ENCODE measurements at places on chromosomes 11 and 22.

- no peak for DNase-seq
These were observed 18.0 kb upstream of the TMEM135 start for GRCh38 chr11:87019613-87020271.

- no peak for DNase-seq
These were observed 14.7 kb upstream of the VPREB1 start for GRCh38 chr22:22229683-22230420.

- no peak for DNase-seq
These were observed 771.7 kb downstream of the NTM start for GRCh38 chr11:132142121-132142520.

DNA sequence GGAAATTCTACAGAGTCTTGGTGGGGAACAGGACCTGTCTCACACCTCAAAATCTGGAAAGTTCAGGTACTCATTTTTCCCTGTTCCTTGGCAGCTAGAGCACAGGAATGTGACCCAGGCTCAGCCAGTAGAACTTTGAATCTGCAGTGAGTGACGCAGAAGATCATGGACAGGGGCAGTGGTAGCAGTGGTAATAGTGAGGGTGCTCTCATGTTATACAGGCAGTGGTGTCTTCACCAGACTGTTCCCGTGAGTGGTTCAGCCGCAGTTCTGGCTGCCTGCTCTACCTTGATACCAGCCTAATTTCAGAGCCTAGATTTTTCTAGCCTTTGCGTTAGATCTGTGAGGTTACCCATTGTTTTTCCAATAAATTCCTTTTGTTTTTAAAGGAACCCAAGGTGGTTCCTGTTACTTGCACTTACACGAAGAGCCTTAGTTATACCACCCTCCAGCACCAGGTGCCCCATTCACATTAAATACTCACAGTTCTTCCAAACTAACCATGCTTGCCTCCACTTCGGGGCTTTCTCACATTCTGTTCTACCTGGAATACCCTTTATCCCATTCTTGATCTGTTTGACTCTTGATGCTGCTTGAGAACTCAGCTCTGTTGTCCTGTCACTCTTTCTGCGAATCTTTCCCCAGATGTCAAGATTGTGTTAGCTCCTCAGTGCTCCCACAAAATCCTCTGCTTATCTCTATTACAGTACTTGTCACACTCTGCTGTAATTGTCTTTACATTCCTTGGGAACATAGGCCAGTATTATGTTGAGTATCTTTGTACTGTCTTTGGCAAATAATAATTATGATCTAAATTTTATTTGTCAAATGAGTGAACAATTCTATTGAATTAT is 47.8 kb downstream of the SWAP70 start:
- DNase-seq, result no peak

- DNase-seq, result no peak
These were observed 144.1 kb downstream of the ARHGAP42 start for GRCh38 chr11:100830978-100831732.

DNA sequence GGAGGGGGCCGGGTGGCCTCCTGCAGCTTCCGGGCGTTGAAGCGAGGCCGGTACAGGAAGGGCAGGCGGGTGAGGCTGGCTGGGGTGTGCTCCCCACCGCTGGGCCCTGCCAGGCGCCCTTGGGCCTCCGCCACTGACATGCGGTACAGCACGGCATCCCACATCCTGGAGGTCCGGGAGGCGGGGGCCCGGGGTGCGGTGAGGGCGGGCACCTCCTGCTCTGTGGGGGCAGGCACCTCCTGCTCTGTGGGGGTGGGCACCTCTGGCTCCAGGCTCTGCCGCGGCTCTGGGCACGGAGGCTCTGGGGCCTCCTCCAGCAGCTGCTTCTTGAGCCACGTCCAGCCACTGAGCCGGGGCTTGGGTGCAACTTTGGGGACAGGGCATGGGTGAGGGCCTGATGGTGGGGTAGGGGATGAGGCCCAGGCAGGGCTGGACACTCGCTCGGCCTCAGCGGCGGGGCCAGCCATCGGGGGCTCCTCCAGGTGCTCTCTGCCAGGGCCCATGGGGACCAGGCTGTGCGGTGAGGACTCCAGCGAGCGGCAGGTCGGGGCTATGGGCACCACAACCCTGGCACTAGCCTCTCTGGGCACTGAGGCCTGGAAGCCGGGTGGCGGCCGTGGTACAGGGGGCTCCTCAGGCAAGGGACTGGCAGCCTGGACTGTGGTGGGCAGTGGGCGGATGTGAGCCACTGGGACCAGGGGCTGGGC is 2.3 kb downstream of the PRR33 start:
- no peak for DNase-seq

DNA sequence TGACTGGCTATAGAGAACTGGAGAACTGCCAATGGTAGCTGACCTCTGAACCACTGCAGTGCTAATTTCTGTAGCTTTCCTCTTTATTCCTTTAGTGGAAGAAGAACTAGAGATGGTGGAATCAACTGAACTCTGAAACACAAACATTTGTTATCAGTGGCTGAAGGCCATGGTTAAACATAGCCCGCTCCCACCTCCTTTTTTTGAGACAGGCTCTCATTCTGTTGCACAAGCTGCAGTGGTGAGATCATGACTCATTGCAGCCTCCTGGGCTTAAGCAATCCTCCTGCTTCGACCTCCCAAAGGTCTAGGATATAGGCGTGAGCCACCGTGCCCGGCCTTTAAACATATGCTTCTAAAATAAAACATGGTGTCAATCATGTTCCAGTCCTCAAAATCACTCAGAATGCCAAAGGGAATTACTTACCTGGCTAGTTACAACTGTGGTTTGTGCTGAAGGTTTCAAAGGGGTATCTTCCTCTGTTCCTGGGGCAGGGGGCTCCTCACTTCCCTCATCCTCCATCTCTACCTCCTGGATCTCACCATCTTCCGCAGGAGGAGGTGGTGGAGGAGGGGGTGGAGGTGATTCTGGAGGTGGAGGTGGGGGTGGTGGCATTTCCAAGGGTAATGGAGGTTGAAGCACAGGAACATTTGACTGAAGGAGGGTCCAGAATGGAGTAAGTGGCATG is 9.0 kb upstream of the AGBL2 start:
- DNase-seq, result no peak

GRCh38 chr22:32509045-32509444 is 34.4 kb downstream of the FBXO7 start:
- DNase-seq, result no peak

DNA sequence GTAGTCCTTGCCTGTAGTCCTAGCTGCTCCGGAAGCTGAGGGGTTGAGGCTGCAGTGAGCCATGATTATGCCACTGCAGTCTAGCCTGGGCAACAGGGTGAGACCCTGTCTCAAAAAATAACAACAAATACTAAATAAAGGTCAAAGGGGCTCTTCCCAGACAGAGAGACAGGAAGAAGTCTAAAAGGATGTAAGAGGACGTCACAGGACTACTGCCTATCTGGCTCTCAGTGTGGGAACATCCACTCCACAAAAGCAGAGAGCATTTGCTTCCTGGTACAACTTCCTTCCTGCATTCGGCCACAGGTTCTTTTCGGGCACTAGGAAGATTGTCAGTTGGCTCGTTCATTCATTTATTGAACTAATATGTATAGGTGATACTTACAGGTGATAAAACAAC is 110.6 kb downstream of the SGSM3 start:
- DNase-seq, result no peak

- DNase-seq, result no peak
These were observed 27.8 kb upstream of the ACR start for GRCh38 chr22:50710221-50710620.

GRCh38 chr11:58999291-58999680 is 60.0 kb downstream of the GLYATL1 start:
- no peak for DNase-seq

GRCh38 chr11:66221726-66222236 is 46.7 kb upstream of the RAB1B start:
- no peak for DNase-seq

GRCh38 chr22:20137671-20138416 is 6.2 kb downstream of the ZDHHC8 start:
- DNase-seq, result no peak

DNA sequence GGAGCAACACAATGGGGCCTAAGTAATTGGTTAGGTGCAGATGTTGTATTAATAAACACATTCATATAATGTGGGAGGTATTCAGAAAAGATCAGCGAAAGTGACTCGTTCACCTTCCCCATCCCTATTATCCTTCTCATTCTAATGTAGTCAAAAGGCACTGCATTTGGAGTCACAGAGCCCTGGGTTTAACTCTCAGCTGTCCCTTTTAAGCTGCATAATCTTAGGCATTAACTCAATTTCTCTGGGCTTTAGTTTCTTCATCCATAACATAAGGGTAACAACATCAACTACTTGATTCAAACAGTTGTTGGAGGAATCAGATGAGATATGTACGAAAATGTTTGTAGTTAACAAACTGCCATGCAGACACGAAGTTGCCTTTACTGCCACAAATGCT is 187.6 kb upstream of the PITPNB start:
- DNase-seq, result no peak

DNA sequence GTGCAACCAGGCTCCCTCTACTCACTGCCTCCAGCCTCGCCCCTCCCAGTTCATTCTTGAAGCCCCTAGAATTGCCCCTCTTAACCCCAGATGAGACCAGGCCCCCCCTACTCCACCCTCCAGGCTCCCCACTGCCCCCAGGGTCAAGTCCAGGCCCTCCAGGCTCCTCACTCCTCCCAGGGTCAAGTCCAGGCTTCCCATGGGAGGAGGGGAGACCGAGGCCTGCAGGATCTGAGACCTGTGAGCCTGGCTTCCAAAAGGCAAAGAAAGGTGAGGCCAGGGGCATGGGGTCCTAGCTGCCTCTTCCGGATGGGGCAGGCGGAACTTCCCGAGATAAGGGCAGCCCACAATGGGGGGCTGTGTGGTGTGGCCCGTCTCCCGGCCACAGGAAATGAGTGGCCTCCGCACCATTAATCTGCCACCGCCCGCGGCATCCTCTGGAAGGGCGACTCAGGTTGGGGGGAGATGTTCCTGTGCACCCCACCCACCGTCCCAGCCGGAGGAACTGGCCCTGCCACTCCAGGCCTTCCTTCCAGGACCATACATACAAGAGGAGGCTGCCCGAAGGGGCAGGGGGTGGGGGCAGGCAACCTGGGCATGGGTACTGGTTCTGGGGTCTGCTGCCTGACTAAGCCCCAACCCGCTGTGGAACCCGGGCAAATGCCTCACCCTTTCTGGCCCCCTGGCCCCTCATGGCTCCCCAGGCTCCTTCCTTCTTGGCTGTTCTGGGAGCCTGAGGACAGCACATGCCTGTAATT is 35.1 kb upstream of the WNT11 start:
- no peak for DNase-seq

GRCh38 chr11:33906484-33907186 is 14.8 kb upstream of the LMO2 start:
- DNase-seq, result no peak

- DNase-seq, result no peak
These were observed 27.3 kb downstream of the PTPRJ start for GRCh38 chr11:48007677-48008076.

- DNase-seq, result no peak
These were observed 84.9 kb upstream of the RAB1B start for GRCh38 chr11:66183494-66184048.

DNA sequence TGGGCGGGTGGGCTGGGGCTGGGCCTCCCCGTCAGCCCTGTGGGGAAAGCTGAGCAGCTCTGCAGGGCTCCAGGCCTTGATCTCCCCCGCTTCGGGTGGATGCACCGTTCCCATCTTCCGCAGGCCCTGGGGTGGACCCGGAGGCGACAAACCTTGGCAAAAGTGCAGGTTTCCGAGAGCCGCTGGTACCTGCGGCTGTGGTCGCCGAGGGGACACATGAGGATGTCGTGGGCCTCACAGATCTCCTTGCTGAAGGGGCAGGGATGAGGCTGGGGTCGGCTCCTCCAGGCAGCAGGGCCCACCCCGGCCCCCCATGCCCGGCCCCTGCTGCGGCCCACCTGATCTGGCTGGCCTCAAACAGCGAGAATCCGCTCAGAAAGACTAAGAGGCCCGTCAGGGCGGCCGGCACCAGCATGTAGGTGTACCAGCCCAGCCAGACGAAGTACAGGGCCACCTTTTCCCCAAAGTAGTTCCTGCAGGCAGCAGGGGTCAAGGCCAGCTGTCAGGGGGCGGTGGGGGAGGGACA is 11.8 kb downstream of the ANO9 start:
- no peak for DNase-seq

DNA sequence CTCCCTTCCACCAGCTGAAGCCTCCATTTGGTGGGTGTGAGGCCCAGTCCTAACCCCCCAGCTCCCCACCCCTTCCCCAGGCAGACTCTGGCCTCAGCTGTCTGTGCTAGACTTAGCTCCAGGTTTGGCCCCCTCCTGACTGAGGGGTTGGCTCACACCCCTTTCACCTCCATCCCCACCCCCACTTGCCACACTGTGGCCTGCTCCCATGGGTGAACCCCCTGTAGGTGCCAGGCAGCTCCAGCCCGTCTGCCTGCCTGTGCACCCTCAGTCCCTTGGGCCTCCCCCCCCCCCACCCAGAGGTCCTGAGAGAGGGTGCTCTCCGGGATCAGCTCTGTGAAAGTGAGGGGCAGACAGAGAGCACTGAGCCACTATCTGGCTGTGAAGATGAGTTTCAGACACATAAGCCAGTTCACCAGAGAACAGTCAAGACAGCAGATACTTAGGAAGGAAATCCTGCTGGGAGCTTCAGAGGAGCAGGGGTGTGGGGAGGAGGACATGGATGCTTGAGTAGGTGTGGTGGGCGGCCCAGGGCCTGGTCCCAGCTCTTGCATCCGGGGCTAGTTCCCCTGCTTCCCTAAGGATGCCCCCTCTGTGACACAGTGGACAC is 36.2 kb downstream of the PPM1F start:
- DNase-seq, result no peak
